Immature natural killer cell (primary cell): ENCODE measurements at places on chromosomes 4 and X.

DNA sequence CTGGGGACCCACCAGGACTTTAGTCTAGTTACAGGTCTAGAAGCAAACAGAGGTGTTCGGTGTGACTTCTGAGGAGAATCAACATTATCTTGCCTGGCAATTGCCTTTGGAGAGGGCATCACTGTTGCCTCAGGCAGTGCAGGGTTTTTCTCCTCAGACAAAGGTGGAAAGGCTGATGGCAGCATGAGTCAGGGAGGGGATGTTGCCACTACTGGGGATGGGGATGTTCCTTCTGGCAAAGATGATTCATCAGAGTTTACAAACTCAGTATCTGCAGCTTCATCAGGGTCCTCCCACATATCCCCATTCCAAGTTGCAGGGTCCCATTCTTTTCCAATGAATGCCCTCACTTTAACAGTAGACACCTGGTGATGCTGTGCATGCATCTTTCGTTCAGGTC is 91.3 kb upstream of the GALNTL6 start:
- DNase-seq: no peak

DNA sequence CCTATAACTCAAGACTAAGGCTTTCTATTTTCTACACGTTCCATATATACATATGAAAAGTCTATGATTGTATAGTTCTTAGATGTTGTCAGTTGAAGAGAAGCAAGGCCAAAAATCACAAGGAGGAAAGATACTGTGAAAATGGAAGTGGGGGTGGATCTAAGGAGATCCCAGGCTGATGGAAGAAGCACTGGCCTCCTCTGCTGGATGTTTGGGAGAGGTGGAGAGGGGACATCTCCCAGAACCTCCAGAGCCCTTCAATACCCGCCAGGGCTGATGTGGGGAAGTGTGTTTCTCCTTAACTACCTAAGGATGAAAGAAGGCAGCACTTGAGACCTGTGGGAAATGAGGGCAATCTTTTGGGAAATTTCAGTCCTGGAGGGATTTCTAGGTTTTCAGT is 67.4 kb downstream of the RASGEF1B start:
- DNase-seq: no peak

GRCh38 chr4:93960450-93960849 is 131.9 kb downstream of the ATOH1 start:
- DNase-seq: no peak

DNA sequence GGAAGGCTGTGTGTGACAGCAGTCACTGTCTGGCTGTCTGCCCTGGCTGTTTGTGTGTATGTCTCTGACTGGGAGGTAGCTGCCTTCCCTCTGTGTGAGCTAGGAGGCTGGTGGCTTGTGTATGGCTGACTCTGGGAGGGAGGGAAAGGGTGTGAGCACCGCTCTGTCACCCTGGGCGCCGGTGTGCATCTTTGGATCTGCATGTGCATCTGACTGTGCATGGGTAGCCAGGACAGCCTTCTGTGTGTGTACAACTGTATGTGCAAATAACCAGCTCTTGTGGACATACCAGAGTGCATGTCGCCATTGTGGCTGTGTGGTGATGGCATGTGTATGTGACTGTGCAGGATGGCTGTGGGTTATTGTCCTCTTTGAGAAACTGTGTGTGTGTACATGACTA is 7.4 kb upstream of the ERAS start:
- DNase-seq: no peak

GRCh38 chr4:98411731-98412130 is 150.5 kb downstream of the RAP1GDS1 start:
- no peak for DNase-seq

DNA sequence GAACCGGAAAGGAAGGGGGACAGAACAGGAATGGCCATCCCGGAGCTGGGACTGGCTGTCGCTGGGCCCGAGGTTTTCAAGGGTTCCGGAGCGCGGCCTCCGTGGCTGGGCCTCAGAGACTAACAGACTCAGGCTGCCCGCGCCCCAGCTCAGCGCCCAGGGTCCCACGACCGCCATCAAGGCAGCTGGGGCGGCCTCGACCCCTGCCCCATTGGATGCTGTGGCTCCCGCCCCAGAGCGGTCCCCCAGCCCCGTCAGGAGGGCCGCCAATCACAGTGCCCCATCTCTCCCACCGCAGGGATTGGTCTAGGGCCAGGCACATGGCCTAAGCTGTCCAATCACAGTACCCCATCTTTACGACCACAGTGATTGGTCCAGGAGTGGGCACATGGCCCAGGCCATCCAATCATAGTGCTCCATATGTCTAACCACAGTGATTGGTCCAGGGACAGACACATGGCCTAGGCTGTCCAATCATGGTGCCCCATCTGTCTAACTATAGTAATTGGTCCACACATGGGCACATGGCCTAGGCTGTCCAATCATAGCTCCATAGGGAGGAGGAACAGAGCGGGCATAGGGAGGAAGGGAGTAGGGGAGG is 105.3 kb upstream of the NKX1-1 start:
- peak; percentile 36 for DNase-seq

GRCh38 chr4:164874789-164875188 is 2.2 kb upstream of the APELA start:
- no peak for DNase-seq

DNA sequence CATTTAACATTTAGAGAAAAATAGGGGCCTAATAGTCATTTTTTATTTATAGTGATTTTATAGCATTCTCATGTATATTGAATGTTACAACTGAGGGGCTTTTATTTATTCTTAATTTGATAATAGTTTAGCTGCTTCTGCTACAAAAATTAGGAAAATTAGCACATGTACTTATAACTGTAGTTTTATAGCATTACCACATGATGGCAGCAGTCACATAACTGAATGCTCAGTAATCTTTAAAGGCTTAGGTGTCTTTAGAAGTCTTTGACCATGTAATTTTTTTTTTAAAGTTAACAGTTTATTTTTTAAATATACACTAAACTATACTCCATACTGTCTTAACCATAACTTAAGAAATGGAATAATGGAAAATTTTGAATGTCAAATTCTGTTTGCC is 136.6 kb downstream of the STAG2 start:
- peak; percentile 6 for DNase-seq

DNA sequence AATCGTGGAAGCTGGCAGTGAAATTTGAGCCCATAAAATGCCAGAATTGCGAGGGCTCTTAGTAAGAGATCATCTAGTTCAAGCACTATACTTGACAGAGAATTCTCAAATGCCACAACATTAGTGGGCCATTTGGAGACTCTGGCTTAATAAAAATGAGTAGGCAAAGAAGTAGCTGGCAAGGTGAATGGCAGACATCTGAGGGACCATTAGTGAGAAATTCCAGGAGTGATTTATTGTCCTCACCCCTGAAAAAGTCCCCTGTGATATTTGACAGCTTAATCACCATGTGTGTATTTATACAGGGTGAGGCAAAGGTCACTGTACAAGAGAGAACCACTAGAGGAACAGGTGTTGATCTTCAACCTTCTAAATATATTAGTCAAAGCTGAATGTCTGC is 207.5 kb downstream of the CHRDL1 start:
- no peak for DNase-seq
